ENCODE measurements at places on chromosomes 6 and 20. TPM values are rescaled to one million over a fixed set of nuclear protein-coding genes. Genes with fewer than 3 reads are reported as not detected.

Gene TSPO2
- not detected for total RNA-seq

DNA sequence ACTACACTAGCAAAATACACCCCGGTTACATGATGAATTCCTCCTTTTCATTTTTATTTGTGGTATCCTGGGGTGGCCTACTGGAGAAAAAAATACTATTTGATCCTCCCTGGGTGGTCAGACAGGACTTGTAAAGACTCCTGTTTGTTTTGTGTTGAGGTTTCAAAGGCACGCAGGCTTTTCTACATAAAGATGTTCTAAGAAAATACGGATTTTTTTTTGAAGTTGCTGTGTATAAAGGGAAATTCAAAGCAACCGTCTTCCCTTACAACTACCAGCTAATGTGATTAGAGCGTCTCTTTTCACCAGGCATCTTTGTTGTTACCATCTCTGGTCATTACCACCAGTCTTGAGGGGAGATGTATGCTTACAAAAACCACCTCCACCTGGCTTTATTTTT lies 187.1 kb downstream of the SOX4 start:
- DNase-seq = no peak

DNA sequence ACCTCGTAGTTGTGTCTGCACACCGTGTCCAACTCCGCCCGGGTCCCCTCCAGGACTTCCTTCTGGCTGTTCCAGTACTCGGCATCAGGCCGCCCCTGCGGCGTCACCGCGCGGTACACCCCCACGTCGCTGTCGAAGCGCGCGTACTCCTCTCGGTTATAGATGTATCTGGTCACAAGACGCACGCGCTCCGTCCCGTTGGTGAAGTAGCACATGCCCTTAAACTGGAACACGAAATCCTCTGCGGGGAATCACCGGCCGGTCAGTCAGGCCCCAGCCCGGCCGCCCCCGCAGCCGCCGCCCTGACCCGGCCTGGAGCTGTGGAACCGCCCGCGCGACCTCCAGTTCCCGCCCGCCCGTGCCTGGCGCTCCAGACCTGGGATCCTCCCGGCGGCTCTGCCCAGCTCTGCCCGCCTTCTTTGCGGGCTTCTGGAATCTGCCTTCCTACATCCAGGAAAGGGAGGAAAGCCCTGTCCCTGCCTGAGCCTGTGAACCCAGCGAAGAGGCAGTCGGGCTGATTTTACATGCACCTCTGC lies 1.6 kb downstream of the HLA-DQB1 start:
- no peak for DNase-seq

GRCh38 chr6:166751051-166751595 lies 124.1 kb upstream of the RPS6KA2 start:
- no peak for DNase-seq

GRCh38 chr6:142235272-142235671 lies 66.5 kb upstream of the ADGRG6 start:
- no peak for DNase-seq

DNA sequence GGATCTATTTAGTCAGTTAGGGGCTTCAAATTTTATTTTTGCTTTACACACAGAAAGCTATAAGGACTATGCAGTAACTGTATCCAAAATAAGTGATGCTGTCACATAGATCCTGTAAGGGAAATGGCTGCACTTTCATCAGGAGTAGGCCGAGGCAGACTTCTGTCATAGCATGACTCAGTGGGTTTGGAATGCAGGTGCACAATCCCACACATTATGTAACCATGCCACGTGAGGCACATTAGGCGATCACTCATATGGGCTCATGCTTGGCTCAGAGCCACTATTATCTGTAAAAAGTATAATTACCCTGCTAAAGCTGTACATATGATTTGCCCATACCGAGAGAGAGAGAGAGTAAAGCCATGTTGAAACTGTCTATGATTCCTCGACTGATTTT lies 1189.4 kb upstream of the EYS start:
- DNase-seq = no peak
